ENCODE measurements at places on chromosomes 1 and 21.

DNA sequence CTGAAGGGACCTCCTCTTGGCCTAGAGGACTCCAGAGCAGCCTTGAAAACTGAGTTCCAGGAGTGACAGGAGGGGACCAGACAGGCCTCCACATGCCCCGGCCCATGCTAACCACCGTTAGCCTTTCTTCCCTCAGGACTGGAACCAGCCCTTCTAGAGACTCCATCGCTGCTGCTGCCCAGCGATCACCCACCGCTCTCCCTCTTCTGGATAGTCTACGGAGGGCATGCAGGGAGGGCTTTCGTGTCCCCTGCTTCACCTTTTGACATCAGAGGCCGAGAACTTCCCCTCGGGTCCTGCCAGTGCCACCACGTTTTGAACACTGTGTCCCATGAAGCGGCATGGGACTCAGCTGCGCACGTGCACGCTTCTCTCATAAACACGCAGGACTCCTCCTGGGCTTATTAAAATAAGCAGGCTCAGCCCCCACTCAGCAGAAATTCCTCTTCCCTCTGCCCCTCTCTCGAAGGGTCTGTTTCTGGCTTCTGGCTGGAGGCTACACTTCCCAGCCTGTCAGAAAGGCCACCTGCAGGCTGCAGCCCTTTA, 26.6 kb downstream of the NPHP4 start:
- no peak for DNase-seq

- no peak for DNase-seq
Measured at GRCh38 chr1:114208714-114209113, 55.0 kb upstream of the SYT6 start.

GRCh38 chr21:16767201-16767600, 745.6 kb upstream of the CXADR start:
- no peak for DNase-seq

GRCh38 chr1:243598433-243598832, 251.6 kb downstream of the AKT3 start:
- peak; percentile 48 for DNase-seq

GRCh38 chr1:166918956-166919316, 42.9 kb upstream of the TADA1 start:
- no peak for DNase-seq

GRCh38 chr1:201636510-201636971, 97.6 kb downstream of the NAV1 start:
- no peak for DNase-seq

- no peak for DNase-seq
Measured at GRCh38 chr1:40162753-40163441, 1.7 kb downstream of the RLF start.

DNA sequence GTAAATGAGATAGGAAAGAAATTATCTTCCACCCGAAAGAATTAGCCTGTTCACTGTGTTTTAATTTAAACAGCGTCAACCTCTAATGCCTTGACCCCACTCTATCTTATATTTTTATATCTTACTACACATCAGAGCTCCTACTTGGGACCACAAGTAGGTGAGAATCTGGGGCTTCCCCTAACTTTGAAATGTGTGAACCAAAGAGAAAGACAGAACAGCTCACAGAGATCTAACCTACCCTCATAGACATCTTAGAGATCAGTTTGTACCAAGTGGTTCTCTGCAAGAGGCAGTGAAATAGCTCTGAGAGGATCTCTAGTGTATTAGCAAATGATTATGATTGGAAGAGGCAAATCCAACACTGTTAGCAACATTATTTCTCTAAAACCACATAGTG, 31.0 kb upstream of the IFI16 start:
- DNase-seq = peak; percentile 35

- no peak for DNase-seq
Measured at GRCh38 chr1:39184354-39184818, 20.1 kb upstream of the MACF1 start.

DNA sequence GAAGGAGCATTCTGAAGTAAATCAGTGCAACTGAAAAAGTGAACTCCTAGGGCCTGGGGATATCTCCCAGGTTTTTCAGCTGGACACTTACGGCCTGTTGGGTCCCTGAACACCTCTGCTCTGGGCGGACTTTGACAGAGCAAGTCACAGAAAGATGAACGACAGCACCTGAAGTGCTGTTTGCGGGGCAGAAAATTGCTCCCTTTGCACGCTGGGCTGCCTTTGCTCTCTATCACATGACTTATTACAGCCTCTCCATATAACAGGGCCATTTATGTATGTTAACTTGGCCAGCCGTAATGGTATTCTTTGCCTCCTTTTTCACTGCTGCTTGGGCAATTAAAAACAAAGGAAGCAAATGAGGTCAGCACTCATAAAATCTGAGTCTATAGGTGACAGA, 332.9 kb downstream of the BARHL2 start:
- DNase-seq = no peak

- no peak for DNase-seq
Measured at GRCh38 chr1:173270243-173270642, 63.1 kb upstream of the TNFSF4 start.

GRCh38 chr1:169949139-169949538, 55.4 kb upstream of the SCYL3 start:
- no peak for DNase-seq

DNA sequence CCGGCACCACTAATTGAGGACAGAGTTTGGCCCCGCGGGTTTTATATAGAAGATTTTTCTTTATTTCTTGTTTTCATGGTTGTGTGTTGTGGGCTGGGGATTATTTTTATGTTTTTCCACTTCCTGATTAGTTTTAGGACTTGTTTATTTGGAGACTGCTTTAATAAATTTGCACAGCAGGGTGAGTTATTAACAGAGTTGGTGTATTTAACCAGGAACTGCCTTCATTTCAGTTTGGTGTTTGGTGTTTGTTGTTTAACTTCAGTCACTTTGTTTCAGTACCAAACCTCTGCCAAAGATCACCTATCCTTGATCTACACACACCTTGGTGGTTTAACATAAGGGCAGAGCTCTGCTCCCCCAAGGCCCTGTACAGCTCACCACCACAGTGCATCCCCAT, 103.5 kb upstream of the LMO4 start:
- DNase-seq = no peak

DNA sequence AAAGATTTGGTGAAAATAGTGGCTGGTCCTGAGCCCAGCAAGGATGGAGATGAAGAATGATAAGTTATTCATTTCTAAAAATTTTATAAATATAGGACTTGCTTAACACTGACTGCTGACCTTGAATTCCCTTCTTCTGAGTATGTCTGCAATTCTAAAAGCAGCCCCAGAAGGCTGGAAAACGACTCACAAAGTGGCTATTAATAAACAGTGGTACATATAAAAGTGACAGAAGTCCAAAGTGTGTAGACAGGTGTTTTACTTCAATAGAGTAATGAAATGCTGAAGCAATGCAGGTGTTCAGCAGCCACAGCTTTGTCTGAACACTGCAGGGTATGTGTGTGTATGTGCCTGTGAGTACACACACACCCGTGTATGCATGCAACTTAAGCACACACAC, 219.0 kb upstream of the NRIP1 start:
- DNase-seq = no peak

DNA sequence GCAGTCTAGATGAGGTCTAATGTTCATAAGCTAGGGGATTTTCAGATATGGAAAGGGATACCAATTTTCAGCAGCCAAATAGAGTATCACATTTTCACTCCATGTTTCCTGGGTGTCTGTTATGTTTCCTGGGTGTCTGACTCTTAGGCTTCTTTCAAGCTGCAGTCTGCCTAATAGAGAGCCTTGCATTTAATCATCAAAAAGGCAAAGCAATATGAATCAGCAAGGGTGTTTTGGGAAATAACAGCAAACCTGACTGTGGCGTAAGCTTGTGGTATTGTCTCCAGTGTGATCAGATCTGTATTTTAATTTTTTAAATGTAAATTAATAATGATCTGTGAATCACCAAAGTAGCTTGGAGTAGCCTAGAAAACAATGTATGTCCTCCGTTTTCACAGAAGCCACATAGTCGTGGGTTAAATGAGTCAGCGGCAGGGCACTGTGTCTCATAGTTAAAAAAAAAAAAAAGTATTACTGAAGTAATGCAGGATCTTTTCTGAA, 10.4 kb downstream of the LGALS8 start:
- peak; percentile 70 for DNase-seq

- DNase-seq = no peak
Measured at GRCh38 chr1:32742199-32742947, 39.8 kb upstream of the SYNC start.

GRCh38 chr1:206544562-206545257, 37.4 kb downstream of the RASSF5 start:
- peak; percentile 82 for DNase-seq

DNA sequence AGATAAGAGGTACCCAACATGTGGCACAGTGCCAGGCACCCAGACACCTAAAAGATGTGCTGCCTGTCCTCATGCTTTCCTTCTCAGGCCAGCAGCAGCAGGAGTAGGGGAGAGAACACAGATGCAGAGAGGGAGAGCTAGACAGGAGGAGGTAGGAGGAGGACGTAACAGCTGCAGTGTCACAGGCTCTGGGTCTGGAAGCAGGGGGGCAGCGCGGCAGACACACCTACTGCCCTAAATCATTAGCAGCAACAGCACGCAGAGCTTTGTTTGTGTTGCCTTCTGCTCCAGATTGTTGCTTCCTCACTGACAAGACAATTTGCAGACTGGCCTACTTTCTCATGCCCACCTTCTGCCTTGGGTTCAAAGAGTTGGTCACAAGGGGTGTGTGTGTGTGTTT, 196.7 kb upstream of the DAB1 start:
- no peak for DNase-seq

DNA sequence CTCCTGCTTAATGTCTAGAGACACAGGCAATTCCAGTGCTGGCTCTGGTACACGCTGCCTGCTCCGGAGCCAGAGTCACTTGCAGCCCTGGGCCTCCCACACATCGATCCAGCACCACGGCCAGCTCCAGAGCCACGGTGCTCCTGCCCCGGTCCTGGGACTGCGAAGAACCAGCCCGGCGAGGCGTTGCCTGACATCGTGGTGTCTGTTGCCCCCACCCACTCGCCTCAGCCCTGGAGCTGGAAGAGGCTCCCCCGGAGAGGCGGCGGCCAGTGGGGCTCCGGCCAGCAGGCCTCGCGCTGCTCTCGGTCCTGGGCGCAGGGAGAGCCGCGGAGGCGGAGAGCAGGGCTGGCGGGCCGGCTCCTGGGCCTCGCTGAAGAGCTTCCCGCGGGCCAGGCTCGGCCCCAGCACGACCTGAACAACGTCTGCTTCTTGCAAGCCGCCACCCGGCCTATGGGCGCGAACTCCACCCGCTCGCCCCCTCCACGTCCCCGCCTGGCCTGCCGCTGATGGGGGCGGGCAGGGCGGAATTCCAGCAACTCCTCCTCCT, 364.8 kb downstream of the CEP170 start:
- no peak for DNase-seq

DNA sequence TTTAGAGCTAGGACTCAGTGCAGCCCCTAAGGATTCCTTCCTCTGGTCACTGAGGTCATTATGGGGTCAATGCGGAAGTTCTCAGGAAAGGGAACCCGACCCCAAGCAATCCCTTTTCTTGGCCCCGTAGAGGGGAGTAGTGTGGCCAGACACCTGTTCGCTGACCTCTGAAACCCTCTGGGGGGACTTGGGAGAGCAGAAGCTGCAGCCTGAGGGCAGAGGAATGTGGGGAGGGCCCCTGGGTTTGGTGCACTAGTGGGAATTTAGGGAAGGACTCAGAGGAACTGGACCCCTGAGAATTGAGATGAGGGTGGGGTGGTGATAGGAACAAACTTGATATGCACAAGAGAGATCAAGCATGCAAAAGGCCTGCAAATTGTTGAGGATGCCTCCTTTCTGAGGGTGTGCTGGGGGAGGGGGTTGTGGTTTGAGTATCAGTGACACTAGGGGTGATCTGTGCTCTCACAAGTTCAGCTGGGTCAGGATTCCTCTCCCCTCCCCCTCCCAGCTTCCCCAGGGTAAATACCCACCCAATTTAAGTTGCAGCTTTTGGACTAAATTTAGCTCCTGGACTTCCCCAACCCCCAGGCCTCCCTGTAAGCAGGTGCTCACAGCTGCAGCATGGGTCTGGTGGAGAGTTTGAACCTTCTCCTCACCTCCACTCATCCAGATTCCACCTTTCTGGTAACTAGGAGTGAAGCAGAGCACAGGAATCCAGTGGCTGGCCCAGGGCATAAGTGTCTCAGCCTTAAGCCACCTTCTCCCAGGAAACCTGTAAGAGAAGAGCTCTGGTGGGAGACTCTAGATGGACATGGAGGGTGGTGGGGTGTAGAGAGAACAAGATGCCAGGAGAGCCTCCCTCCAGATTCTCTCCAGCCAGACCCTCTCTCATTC, 13.5 kb downstream of the ADAMTSL4 start:
- DNase-seq = peak; percentile 87

DNA sequence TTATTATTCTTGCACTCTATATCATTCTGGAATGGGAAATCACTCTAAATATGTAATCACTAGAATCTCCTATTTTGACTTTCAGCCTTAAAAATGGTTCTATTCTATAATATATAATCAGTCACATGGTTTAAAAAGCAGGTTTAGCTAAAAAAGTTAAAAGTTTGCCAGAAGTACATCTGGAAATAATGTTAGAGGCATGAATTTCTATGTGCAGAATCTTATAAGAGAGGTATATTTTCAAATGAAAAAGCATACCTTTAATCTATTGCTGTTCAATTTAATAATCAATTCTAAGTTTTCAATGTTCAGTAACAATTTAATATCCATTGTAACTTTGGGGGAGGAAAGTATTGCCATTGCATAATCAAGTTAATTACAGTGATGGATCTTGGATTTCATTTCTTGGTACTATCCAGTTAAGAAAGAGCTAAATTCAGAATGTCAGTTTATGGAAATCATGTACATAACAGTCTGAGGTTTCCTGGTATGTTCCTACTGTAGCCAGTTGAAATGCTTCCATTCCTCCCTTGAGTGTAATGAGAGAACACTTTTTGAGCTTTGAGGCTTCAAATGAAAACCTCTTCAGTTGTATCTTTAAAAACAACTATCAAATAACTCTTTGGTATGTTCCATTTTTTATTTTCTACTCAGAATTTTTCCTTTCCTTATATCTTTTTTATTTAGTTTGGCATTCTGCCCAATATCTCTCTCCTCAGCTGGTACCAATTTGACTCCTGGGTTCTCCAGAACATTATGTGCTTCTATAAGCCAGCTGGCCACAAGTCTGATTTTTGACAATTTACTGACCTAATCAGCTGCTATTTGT, 175.7 kb upstream of the COL11A1 start:
- DNase-seq = no peak

- no peak for DNase-seq
Measured at GRCh38 chr1:201933840-201934430, 12.4 kb downstream of the LMOD1 start.

DNA sequence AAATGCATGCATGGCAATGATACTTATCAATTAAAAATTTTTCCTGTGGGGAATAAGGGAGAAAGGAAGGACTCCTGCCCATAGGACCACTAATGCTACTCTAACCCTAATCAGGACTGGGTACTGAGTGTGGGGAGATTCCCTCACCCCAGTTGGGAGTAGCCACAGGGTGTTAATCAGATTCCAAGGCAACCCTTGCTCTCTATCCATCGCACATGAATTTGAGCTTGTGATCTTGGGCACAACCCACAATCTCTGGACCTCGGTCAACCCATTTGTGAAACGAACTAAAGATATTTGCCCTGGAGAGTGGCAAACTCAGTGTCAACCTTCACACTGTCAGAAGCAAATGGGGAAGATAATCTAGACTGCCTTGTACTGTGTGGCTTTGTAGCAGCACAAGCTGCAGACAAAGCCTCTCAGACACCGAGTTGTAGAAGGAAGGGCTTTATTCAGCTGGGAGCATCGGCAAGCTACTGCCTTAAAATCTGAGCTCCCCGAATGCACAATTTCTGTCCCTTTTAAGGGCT, 69.5 kb downstream of the SERINC2 start:
- no peak for DNase-seq
